ENCODE measurements at places on chromosomes 6 and 20.

DNA sequence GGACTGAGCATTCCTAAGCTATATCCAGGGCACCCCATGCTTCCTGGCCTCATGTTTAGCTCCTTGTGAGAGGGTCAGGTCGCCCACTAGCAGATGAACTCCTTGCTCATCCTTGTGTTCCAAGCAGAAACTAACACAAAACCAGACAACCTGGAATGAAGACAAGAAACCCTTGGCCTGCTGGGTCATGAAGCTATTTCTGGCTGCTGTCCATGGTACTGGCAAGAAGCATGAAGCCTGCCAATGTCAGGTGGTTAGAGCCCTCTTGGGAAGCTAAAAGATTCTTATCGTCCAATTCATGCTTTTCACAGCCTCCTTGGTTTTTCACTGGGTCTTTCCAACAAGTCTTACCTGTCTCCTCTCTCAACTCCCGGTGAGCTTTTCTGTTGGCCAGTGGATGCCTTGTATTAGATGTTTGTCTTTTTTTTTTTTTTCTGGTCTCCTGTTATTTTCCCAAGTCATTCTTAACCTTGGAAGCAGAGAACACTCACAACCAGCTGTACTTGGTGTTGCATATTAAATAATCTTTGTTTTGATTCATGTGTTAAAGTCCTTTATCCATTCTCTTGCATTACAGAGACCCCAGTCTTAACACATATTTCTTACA lies 180.3 kb downstream of the ANKRD60 start:
- peak; percentile 38 for DNase-seq

GRCh38 chr6:107495196-107495643 lies 5.3 kb downstream of the SOBP start:
- DNase-seq, result no peak

GRCh38 chr20:47353239-47353691 lies 3.2 kb downstream of the ZMYND8 start:
- no peak for DNase-seq

DNA sequence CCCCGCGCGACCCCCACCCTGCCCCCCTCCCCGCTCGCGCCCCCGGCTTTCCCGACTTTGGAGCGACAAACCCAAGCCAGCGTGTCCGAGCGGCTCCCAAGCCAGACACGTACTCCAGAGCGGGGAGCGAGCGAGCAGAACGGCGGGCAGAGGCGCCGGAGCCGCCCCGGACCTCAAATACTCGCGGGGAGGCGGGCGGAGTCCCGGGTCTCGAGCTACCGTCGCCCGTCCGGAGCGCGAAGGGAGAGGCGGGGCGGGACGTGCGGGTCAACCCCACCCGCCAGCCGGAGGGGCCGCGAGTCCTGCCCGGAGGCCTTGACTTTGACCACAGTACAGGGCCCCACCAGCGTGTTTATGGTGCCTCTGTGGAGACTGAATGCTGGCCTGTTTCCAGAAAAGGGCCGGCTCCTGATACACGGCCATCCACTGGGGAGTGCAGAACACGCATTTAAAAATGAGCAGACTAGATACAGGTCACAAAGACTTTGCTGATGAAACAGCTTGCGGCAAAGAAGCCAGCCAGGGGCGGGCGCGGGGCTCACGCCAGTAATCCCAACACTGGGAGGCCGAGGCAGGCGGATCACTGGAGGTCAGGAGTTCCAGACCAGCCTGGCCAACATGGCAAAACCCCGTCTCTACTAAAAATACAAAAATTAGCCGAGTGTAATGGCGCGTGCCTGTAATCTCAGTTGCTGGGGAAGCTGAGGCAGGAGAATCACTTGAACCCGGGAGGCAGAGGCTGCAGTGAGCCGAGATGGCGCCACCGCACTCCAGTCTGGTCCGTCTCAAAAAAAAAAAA lies at the start of gene SERPINB6:
Gene SERPINB6 (minus strand): TSS at position 148 of the 799 bp plus-strand sequence. CDS start 12,235 bp downstream, outside the sequence.
- peak; percentile 72 for DNase-seq

GRCh38 chr6:105791583-105792318 lies 294.4 kb upstream of the PRDM1 start:
- DNase-seq, result no peak

DNA sequence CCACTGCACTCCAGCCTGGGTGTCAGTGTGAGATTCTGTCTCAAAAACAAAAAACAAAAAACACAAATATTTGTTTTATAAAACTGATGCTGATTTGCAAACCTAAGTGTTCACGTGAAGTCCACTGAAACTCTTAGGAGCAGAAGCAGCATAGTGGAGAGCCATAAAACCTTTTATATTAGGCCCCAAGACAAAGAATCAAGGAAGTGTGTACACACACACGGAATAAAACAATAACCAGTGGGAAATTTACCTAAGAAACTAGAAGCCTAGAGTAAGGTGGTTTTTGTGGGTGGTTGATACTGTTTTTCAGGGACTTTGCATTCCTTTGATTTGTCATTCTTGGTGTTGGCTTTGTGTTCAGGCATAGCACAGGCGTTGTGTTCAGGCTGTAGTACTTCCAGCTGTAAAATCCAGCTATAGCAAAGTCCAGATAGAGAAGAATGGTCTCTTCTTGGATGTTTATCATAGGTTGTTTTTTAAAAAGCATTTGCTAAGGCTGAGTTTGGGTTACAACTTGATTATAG lies 61.3 kb downstream of the ATRN start:
- no peak for DNase-seq

GRCh38 chr6:35733633-35734032 lies 3.2 kb upstream of the ARMC12 start:
- DNase-seq, result no peak

- DNase-seq, result no peak
These were observed 24.5 kb downstream of the PXDC1 start for GRCh38 chr6:3727036-3727435.

DNA sequence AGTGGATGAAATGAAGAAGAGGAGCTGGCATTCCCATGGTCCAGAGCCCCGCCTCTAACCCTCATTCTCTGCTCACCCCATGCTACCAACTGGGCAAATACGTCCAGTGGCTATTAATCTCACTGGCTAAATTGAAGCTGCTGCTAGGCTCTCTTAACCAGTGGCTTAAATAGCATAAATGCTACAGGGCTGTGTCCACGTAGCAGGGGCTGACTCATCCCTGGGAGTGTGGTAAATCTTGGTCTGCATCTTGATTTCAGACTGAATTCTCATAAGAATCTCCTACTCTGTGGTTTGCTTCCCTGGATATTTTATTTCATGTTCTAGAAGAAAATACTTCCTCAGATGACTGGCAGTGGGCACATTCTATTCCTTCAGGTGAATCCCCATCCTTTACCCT lies 193.1 kb upstream of the ARG1 start:
- no peak for DNase-seq

GRCh38 chr6:102075539-102075938 lies 682.0 kb downstream of the GRIK2 start:
- DNase-seq, result no peak

DNA sequence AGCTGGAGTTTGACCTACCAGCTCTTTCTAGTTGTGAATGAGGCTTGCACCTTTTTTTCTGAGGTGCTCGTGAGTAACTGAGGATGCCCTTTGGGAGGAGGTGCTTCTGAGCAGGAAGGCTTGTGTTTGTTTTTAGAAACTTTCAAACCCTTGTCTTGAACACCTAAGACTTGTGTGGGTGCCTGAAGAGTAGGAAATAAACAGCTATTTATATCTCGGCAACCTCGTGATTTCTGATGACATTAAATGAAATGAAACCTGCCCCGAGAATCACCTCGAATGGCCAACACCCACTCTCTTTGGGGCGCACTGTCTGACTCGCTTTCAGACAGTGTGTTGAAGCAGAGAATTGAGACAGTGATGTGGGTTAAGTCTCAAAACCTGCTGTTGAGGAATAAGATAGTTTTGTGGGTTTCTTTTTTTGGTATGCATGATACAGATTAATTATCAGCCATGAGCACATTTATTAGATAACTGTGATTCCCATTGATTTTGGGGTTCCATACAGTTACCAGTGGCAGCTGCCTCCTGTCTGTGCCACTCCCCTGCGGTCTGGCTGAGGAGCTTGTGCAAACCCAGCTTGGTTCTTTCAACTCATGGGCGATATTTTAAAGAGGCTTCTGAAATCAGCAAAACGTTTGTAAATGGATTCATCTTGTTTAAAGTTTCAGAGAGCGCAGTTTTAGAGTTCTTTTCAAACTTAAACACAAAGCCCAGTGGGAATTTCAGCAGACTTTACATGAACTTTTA lies 8.4 kb downstream of the IRF4 start:
- DNase-seq, result no peak

- DNase-seq, result no peak
These were observed 2.4 kb upstream of the ADNP start for GRCh38 chr20:50933589-50933988.

Data from ACHN (cell line).